Lower leg skin (tissue), 4 donors: ENCODE measurements at places on chromosomes 12 and 14. TPM values are rescaled to one million over a fixed set of nuclear protein-coding genes. Genes with fewer than 3 reads are reported as not detected.

Gene NFE2
- 3.3 TPM for total RNA-seq

Gene CLEC4C
- total RNA-seq: not detected

Gene WNT5B
- 3.6 TPM for total RNA-seq

Gene LRRK2
- 8.9 TPM for total RNA-seq

Gene SCN8A
- 0.49 TPM for total RNA-seq

Gene RBP5
- not detected for total RNA-seq

Gene HOXC13
- total RNA-seq: 12.6 TPM

DNA sequence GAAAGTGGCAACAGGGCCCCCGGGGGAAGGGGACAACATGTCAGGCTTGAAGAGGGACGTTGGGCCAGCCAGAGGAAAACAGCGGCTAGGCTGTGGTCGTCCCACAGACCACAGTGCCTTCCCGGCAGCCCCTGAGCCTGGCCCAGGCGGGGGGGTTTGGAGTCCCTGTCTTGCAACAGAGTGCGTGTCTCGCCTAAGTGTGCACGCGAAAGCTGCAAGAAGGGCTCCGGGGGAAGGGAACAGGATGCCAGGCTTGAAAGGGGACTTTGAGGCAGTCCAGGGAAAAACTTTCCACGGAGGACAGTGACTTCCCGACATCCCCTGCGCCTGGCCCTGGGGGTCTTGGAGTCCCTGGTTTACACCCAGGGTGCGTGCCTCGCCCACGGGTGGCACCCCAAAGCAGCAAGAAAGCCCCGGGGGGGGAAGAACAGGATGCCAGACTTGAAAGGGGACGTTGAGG lies 157.5 kb upstream of the ALG10B start:
- DNase-seq: peak; percentile 74

DNA sequence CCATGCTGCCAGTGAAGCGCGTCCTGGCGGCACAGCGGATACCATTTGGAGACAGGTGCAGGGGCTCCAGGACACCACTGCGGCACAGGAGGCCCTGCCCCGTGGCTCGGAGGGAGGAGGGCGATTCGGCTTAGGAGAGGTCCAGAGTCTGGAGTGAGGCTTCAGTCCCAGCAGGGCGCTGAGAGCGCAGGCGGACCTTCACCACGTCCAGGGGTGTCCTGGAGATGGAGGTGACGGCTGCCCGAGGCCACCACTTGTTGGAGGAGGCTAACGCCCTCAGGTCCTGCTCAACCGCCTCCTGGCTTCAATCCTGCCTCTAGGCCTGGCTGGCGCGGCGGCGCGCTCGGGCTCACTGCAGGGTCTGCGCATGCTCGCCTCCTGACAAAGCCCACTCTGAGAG lies 45.7 kb downstream of the EIF2S3B start:
- no peak for DNase-seq

- DNase-seq: no peak
Observed at GRCh38 chr12:71536279-71536938, 96.8 kb downstream of the LGR5 start.

- no peak for DNase-seq
Observed at GRCh38 chr14:62269204-62269603, 507.0 kb downstream of the SNAPC1 start.

- DNase-seq: no peak
Observed at GRCh38 chr14:106129274-106129673, 602.9 kb downstream of the TMEM121 start.

- DNase-seq: no peak
Observed at GRCh38 chr12:104109446-104110271, 28.4 kb downstream of the NFYB start.

DNA sequence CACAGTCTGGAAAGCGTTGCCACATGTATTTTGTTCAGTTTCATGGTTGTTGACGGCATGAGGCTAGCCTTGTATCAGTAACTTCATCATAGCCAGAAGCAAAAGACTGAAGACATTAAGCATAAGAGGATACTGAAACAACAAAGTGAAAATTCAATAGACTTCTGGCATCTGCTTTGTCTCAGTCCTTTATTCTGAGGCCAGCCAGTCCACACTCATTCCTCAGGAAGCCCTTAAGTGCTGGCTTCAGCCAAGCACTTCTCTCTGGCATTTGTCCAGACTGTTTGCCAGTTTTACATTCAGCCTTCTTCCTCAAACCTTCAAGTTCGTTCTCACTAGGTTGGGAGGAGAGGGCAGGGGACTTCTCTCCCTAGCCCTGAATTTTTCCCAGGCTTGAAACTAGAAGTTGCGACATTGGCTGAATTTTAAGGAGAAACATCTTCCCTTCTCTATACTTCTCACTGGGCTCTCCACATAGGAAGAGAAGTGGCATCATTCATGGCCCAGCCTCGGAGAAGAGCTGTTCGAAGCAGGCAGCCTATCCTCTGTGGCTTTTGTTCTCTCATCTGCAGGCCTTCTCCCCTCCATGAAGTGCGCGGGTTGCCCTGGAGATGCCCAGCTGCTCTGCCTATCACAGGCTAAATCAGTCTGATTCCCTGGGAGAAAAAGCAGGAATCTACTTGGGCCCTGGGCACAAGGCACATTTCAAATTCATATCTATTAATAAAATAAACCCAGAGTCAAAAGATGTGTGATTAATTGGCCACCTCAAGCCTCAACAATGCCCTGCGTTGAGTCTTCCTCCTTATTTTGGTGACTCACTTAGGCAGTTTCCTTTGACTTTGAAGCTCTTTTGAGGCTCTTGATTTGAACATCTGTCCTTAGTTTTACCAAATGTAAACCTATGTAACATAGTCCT lies 130.9 kb upstream of the PLEKHA5 start:
- no peak for DNase-seq

DNA sequence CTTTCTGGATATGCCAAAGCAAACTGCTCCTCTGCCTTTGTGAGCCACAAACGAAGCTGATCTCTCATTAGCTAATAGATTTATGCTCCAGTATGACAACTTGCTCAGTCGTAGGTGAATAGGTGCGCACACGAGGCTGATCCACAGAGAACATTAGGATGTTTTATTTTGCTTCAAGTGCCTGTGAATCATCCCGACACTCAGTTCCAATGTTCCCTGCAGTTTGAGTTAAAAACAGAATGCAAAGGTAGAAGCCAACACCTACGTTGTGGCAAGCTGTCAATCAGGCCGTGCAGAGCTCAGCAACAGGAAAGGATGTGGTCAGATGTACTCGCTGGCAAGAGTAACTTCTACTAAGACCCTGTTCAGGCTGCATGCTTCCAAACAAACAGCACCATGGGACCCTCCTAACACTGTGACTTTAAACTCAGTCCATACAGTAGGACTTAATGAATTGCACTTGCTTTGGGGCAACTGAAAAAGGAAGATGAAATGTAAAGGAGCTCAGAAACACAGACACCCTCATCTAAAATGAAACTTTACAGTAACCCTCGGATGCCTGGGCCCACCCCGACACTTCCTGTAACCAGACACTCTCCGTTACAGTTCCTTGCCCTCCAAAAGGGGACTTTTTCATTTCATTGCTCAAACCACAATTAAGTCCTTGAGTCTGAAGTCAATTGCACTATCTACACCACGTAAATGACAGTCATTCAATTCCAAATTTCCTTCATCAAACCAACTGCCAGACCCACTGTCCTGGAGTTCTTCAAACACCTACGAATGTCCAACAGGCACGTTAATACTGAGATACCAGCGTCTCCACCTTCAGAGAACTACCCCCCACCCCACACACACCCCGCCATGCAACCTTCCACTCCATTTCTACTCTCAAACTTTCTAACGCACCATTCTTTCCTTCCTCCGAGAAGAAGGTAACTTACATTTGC lies 1.6 kb downstream of the CCDC88C start:
- no peak for DNase-seq

GRCh38 chr12:124493809-124494750 lies 73.3 kb downstream of the NCOR2 start:
- DNase-seq: no peak

DNA sequence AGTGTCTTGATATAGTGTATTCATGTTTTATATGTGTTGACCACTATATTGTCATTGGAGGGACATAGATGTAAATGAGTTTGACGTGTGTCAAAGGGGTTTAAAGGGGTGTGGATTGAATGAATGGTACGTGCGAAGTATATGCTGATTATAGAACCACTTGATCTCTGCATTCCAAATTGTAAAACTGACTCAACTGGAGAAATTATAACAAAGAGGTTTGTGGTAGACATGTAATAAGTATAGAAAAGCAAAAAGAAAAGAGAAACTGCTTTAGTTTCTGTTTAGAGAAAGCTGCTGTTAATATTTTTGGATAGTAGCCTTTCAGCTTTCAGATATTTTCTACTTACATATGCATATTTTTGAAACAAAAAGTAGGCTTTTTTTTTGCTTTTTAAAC lies 8.9 kb upstream of the MYRFL start:
- DNase-seq: no peak

DNA sequence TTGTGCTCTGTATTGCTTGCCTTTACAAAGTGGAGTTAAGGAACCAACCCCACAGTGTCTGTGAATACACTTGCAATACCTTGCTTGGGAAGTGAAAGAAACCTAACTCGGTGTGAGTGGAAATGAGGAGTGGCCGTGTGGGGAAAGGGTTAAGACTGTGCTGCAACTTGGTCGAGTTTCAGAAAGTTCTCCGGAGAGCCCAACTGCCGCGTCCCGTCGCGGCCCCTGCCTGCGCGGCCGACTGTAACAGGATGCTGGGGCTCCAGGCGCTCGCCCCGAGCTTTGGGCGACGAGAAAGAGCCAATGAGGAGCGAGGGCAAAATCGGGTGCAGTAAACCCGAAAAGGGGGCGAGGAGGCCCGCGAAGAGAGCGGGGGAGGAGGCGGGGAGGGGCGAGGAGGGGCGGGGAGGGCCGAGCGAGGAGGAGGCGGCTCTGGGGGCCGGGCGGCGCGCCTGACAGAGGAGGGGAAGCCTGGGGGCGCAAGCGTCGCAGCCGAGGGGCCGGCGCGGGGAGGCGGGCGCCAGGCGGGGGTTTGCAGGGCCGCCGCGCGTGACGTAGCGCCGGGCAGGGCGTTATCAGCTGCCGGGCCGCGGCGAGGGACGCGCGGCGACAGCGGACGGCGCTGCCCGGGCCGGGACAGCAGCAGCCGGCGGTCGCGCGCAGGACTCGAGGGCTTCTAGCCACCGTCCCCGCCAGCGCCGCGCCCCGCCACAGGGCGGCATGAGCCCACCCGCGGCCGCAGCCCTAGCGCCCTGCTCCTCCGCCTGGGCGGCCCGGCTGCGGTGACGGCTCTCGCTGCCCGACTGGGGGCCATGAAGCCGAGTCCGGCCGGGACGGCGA lies at the start of gene DACT1:
DACT1 (plus strand) TSS at position 572 of the 840 bp plus-strand sequence; CDS start at position 813, 241 bp downstream.
- peak; percentile 89 for DNase-seq

- DNase-seq: peak; percentile 42
Observed at GRCh38 chr12:110111476-110112334, 12.5 kb upstream of the IFT81 start.

GRCh38 chr12:125873016-125873415 lies 807.8 kb downstream of the AACS start:
- no peak for DNase-seq

DNA sequence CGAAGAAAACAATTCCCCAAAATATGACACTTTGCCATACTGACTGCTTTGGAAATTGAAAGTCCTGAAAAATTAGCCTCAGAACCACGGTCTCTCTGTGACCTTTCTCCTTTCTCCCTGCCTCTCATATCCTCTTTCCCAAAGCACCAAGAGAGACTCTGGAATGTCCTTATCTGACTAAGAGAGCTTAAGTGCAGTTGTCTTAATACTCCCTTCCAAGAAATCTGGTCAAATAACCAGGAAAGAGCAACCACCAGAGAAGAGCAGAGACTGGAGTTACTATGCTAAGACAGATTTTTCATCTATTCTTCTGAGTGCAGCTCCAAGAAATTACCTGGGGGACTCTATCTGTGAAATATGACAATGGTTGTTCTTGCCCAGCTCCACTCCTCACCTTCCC lies 10.5 kb upstream of the BTG1 start:
- DNase-seq: no peak

- DNase-seq: no peak
Observed at GRCh38 chr14:75470238-75470797, 42.5 kb downstream of the JDP2 start.

DNA sequence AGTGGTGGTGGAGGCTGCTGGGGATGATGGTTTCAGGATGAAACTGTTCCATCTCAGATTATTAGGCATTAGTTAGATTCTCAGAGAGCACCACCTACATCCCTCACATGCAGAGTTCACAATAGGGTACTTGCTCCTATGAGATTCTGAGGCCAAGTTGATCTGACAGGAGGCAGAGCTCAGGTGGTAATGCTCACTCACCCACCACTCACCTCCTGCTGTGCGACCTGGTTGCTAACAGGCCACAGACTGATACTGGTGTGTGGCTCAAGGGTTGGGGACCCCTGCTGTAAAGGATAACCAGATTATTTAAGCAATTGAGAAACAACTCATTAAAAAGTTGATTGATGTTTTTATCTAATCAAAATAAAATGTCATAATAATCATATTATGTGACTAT lies 248.5 kb downstream of the RERGL start:
- DNase-seq: no peak
